ENCODE measurements at places on chromosomes 6 and 20.

DNA sequence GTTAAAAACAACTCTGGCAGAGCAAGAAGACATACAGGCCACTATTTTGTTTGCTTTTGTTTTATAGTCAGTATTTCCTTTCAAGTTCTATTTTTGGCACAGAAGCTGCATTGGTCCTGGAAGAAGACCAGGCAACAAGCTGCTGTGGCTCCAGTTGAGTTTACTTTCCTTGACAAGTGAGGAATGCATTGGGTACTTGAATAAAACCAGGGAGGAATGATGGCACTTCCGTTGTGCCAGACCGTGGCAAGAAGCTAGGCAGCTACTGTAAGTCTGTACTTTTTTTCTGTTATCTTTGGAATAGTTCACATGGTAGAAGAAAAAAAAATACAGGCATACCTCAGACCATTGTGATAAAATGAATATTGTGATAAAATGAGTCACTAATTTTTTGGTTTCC is 66.3 kb downstream of the NCOA3 start:
- no peak for DNase-seq

DNA sequence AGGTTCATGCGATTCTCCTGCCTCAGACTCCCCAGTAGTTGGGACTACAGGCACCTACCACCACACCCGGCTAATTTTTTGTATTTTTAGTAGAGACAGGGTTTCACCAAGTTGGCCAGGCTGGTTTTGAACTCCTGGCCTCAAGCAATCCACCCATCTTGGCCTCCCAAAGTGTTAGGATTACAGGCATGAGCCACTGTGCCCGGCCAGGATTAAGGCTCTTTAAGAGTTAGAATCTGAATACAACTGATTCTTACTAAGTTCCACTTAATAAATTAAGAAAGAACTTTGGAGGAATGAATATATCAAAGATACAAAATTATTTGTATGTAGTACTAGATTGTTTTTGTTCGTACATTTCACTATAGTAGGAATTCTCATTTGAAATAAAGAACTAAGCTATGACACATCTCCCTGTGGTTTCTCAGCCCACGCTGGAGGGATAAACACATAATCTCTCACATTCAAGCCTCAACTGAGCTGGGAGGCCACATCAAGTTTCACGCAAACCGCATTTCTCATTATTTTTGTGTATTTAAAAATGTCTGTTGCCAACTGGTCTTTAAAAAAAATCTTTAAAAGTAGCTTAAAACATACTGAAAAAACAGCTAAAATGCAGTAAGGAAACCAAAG is 34.2 kb downstream of the DTNBP1 start:
- peak; percentile 51 for DNase-seq

DNA sequence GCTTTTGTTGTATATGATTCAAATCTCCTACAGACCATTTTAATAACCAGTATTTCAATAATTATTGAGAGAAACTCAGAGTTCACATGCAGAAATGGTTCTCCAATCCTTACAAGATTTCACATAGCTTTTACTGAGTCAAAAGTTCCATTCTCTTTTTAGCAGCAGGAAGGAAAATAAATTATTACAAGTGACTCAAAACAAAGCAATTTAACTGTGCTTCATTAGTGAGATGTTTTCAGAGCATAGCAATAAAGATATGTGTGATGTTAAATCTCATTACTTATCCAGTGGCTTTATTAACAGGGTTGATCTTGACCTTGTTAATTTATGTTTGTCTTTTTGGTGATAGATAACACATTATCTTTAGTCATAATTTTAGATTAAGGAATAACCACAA is 22.0 kb downstream of the KIF13A start:
- no peak for DNase-seq

- DNase-seq = no peak
Observed at GRCh38 chr6:68333442-68333841, 301.6 kb upstream of the ADGRB3 start.

- no peak for DNase-seq
Observed at GRCh38 chr6:75157336-75157735, 48.5 kb downstream of the COL12A1 start.

DNA sequence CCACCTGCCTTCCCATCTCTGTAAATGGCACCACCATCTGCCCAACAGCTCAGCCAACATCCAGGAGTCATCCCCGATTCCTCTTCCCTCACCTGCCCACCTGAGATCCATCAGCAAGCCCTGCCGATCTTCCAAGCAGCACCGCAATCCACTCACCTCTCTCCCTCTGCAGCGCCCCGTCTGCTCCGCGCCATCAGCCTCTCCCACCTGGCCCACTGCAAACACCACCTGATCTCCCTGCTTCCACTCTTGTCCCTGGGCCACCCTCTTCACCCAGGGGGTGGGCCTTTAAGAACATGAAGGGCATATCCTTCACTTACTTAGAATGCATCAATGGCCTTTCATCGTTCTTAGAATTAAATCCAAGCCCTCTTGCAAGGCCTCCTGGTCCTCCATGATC is 457.3 kb upstream of the SULF2 start:
- DNase-seq = no peak

GRCh38 chr20:61043681-61044080 is 208.4 kb upstream of the CDH4 start:
- no peak for DNase-seq

DNA sequence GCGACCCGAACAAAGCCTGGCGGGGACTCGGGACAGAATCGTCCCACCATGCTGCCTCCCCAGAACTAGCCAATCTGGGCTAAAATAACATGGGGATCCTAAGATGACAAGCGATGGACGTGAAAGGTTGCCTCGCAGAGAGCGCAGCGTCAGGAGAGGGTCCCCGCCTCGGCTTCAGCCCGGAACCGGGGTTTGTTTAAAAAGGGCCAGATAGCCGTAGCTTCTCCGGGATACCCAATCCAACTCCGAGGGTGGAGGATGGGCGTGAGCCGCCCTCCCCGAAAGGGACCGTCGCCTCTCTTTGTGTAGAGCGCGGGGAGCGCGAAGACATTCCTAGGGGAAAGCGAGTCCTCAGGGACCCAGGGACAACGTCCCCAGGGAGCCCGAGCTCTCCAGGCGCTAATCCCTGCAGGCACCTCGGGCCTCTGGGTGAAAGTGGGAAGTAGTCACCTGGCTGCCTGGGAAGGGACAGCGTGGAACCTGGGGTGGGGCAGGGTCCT is 643 bp downstream of the CD24 start:
- no peak for DNase-seq

GRCh38 chr6:3749977-3750316 is 1.6 kb downstream of the PXDC1 start:
- no peak for DNase-seq

All from stimulated activated CD4-positive, alpha-beta T cell treated with anti-CD3 and anti-CD28 coated beads, Interleukin-4, amount 100 ng/mL, for 4 hours (primary cell).